ENCODE measurements at places on chromosomes 5 and 9. TPM values are rescaled to one million over a fixed set of nuclear protein-coding genes. Genes with fewer than 3 reads are reported as not detected.

SLC36A3 gene
- not detected for polyA plus RNA-seq

TTC33 gene
- 8.4 TPM for polyA plus RNA-seq

CAMLG gene
- 38.8 TPM for polyA plus RNA-seq

EGFLAM gene
- polyA plus RNA-seq: not detected

RALGPS1 gene
- polyA plus RNA-seq: 1.3 TPM

BARX1 gene
- polyA plus RNA-seq: not detected

IL9 gene
- polyA plus RNA-seq: not detected
